Epithelial cell of esophagus (primary cell): ENCODE measurements at places on chromosomes 2 and 18.

DNA sequence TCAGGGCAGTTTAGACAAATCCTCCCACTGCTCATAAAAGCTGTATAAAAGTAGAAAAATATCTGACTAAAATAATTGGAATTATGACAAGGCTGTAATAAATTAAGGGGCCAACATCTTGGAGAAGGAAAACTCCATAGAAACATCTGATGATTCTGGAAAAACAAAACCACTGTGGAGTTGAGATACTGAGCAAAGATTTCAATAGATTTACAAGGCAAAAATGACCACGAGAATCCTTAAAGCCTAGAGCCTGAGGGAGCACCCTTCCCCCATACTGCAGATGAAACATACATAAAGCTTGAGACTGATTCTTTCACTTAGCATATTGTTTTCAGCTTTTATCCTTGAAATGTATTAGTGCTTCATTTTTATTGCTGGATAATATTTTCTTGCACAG, 286.4 kb upstream of the MMADHC start:
- DNase-seq = no peak

- DNase-seq = no peak
These were observed 218.2 kb downstream of the HRH4 start for GRCh38 chr18:24678626-24679025.

DNA sequence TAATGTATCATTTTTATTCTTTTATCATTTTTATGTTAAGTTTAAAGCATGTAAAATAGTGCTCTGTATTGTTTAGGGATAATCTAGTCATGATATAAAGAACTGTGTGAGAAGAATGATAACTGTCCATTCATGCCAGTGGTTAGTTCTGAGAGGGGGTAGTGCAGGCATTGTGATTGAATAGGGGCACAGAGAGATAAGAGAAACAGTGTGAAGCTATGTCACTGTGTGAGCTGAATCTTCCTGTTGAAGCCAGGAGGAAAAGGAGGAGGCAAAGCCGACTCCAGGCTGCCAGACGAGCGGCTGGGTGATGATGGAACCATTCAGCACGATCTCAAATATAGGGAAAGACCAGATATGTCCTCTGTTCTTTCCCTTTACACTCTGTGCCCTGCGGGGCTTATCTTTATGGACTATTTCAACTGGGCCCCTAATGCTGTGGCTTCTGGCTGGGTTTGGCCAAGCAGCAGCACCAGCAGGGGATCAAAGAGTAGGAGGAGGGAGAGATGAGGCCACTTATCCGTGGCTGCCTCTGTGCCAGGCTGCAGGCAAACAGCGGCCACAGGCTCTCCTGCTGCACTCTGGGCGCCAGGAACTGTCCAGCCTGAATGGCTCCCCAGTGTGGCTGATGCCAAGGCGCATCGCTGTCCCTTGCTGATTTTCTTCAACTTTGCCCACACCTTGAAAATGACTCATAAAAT, 128.0 kb downstream of the SPP2 start:
- DNase-seq = peak; percentile 57

- no peak for DNase-seq
These were observed 332.9 kb downstream of the EIPR1 start for GRCh38 chr2:3044587-3045317.

- DNase-seq = no peak
These were observed 36.3 kb downstream of the SMAD2 start for GRCh38 chr18:47893939-47894699.

- DNase-seq = peak; percentile 60
These were observed 6.5 kb downstream of the PTMA start for GRCh38 chr2:231714639-231715498.

- DNase-seq = no peak
These were observed 37.8 kb downstream of the FAM168B start for GRCh38 chr2:131055169-131056065.

- peak; percentile 48 for DNase-seq
These were observed 11.4 kb upstream of the TRAPPC8 start for GRCh38 chr18:31954349-31954748.

- DNase-seq = no peak
These were observed 2.4 kb downstream of the FARP2 start for GRCh38 chr2:241358470-241358869.

GRCh38 chr2:137321566-137321965, 556.2 kb downstream of the THSD7B start:
- DNase-seq = no peak

DNA sequence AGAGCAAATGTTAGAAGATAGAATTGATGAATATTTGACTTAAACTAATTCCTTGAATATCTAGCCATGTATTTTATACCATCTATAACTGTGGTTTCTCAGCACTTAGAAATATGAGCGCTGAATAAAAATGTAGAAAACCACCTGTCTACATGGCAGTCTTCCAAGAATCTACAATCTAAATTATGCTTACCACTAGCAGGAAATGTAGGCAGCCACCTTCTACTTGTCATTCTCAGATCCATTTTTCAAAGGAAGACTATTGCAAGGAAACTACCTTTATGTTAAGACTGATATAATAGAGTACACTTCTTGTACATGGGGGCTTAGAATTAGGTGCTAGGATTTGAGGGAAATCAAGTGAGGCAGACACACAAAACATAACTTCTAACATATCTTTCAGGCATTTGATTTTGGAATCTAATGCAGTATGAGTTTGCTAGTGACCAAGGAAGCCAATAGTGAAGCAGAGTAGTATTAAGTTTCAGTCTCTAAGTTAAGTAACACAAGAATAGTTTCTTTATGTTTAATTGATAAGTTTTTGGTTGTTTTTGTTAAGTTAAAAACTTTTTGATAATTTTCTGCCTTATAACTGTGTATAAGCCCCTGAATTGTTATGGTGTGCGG, 175.9 kb upstream of the ITGA4 start:
- DNase-seq = no peak

DNA sequence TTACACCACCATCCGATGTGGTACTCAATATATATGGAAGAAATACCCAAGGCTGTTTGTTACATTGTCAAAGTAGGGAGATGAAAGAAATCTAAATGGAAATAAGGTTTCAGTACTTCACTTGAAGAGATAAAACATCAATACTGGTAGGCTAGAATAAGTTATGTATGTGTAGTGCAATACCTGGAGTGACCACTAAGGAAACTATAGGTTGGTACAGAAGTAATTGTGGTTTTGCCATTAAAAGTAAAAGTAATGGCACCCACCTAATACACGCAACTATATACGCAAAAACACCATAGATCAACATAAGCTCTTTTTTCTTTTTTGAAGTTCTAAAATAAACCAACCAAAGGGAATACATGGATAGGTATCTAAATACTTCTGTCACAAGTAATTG, 143.2 kb upstream of the KYNU start:
- no peak for DNase-seq

GRCh38 chr18:45849529-45849928, 24.1 kb downstream of the SIGLEC15 start:
- DNase-seq = no peak

GRCh38 chr2:165863810-165864261, 69.8 kb upstream of the GALNT3 start:
- no peak for DNase-seq

DNA sequence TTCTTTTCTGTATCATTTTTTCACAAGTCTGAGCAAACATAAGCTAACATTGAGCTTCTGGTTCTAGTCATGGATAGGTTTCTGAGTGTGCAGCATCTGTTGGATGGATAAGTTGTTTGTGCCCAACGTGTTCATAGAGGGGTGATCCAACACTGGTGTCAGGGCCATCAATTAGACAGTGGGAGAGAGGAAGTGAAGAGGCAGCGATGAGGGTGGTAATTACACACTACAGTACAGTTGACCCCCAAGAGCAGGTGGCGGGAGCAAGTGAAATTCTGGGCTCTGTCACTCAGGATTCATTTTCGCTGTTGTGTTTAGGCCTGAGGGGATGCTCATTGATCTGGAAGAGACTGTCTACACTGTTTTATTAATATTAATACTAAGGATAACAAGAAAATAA, 180.0 kb upstream of the CXCR4 start:
- no peak for DNase-seq

DNA sequence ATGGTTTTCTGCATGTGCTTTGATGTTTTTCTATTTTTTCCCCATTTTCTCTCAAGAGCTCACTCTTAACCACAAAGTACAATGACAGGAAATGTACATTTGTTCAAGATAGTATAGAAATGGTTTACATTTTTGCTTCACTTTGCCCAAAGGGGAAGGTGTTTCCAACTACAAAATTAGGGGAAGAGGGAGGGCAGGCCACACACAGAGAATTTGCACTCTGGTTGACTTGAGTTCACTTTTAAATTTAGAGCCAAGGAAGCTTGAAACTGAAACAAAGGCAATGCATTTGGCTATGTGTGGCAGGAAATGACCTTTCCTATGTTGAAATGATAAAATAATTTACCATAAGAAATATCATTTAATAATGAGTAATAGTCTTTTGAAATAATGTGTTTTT, 19.1 kb upstream of the VIT start:
- DNase-seq = no peak

DNA sequence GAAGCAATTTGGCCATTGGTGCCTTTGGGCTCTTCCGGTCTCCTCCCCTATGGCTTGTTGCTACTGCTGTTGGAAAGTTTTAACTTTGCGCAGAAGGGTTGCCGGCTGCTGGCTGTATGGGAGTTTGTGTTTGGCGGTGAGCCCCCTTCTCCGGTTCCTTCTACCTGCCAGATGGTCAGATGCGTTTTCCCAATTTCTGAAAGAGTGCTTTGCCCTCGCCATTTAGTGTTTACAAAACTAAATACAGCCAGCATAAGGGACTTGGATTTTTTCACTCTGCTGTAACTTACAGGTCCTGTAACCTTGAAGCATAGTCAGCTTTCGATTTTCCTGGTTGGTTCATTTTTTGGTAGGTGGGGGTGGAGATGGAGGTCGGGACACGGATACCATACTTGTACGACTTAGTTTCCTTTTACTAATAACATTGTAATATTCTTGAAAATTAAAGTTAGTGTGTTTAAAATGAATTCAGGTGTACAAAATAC, 604 bp downstream of the COQ10B start:
- no peak for DNase-seq

- DNase-seq = peak; percentile 90
These were observed 4.3 kb upstream of the NAGK start for GRCh38 chr2:71064110-71064611.

GRCh38 chr18:407626-408224, 92.8 kb downstream of the COLEC12 start:
- DNase-seq = no peak

DNA sequence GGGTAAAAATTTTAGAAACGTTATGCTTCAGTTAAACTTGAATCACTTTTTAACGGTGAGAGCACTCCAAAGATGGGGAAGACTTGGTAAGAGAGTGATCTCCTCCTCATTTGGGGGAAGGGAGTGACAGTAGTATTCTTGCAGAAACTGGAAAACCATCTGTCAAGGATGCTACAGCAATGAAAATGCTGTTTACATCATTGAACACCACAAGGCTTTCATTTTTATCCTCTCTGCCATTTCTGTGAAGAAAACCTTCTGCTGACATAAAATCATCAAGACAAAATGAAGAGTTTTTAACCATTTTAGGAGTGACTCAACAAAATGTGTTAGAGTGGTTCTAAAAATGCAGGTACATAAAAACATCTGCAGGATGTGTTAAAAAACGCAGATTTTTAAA, 38.1 kb downstream of the CDH2 start:
- no peak for DNase-seq

DNA sequence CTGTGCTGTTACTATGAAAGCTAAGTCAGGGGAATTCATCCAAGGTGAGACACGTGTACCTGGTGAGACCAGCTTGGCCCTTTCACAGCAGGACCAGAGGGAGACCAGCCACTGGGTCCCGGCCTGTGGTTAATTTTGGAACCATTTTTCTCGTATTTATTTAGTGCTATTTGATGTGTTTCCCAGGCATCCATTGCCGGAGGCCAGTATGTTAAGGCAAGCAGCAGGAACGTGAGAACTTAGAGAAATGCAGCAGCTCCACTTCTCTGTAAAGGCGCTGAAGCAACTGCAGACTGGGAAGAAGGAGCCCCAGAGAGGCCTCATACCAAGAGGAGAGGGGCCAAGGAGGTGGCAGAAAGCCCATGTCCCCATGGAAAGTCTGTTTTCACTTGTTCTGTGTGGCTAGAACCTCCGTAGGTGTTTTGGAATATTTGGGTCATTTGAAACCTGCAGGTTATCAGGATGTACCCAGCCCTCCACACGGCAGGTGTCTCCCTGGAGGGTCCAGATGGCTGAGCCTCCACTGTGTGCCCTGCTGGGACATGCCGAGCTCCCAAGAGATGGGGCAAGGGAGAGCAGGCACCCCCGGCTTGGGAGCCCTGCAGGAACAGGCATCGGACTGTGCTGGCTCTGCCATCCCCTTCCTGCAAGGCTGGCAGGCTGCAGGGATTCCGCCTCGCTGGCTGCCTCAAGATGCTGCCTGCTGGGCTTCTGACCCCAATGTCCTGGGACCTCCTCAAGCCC, 256.0 kb upstream of the RAB6C start:
- no peak for DNase-seq

DNA sequence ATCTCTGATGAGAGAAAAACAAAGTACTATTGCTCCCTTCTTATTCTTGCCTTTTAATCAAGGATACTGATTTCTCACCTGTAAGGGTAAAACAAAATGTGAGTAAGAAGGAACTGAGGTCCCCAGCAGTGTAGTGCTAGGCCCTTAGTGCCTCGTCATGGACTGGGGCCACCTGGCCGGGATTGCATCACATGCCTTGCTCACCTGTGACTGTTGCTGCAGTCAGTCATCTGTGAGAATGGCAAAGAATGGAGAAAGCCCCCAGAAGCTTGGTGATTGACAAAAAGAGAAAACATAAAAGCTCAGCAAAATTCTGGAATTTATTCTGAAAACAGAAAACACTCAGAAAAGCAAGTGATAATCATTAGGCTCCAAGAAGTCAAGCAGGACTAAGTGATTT, 63.4 kb downstream of the SPATS2L start:
- DNase-seq = peak; percentile 66

GRCh38 chr18:54260396-54261072, 8.8 kb upstream of the POLI start:
- peak; percentile 92 for DNase-seq

GRCh38 chr2:43841949-43842865, 3.4 kb downstream of the ABCG8 start:
- DNase-seq = no peak

GRCh38 chr2:209974576-209974975, 27.9 kb upstream of the RPE start:
- peak; percentile 76 for DNase-seq

DNA sequence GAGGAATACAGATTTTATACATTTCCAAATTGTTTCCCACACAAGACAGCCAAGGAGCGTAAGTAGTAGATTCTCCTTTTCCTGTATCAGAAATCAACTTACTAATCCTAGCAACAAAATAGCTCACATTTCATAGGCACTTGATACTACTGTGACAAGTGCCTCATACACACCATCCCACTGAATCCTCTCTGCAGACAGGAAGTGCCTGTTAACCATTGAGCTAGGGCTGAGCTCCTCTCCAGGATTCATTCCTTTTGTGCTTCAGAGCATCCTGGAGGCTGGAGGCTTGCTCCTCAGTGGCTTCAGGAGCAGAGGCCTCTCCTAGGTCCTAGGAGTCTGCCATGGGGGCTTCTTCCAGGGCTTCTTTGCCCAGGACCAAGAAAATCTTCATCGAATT, 20.8 kb upstream of the ZNF396 start:
- DNase-seq = no peak

- no peak for DNase-seq
These were observed 54.9 kb upstream of the IGFBP2 start for GRCh38 chr2:216578325-216578724.

GRCh38 chr2:129610766-129611165, 368.7 kb upstream of the RAB6C start:
- no peak for DNase-seq

- DNase-seq = peak; percentile 77
These were observed 159.8 kb downstream of the RHBDD1 start for GRCh38 chr2:226995625-226996041.

- DNase-seq = no peak
These were observed 299.3 kb upstream of the GYPC start for GRCh38 chr2:126356631-126357030.
